ENCODE measurements at places on chromosomes 16 and 17.

GRCh38 chr16:27531826-27532800, 17.6 kb downstream of the GTF3C1 start:
- ATAC-seq = no peak
- H3K4me1 ChIP-seq = no peaks in the 10 kb centered on the region
- H3K36me3 ChIP-seq = peaks cover 74% of the 10 kb centered on the region
- H3K4me3 ChIP-seq = no peak overlapping the region

- peaks cover 43% of the 10 kb centered on the region for H3K27me3 ChIP-seq
- ATAC-seq = no peak
- no peak overlapping the region for H3K27ac ChIP-seq
- no peak overlapping the region for H3K4me3 ChIP-seq
These were observed 13.9 kb downstream of the DNAAF1 start for GRCh38 chr16:84159007-84159406.

DNA sequence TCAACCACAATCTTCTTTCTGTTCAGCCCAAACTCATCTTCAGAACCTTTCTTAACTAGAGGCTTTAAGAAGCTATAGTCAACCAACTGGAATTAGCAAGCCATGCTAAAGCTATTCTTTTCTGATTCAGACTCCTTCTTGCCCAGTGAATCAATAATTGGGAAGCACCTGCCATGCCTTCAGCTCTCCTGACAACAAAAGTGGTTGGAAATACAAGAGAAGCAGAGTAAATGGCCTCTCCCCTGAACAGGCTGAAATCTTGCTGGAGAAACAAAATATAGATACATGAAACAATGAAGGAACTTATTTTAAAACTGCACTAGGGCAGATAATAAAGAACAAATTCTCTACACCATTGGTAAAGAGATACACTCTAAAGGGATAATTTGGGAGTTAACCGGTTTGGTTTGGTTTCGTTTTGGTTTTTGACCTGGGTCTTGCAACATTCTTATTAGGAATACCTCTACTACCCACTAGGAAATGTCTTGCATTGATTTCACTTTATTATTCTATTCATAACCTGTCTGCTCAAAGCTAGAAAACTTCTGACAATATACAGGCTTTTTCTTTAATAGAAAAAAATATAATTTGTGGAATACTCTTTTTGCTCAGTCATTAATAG, 173.6 kb upstream of the DYNLRB2 start:
- peaks cover 12% of the 10 kb centered on the region for H3K27me3 ChIP-seq
- no peak for ATAC-seq
- H3K4me1 ChIP-seq = no peaks in the 10 kb centered on the region
- H3K36me3 ChIP-seq = no peaks in the 10 kb centered on the region
- H3K27ac ChIP-seq = no peak overlapping the region

DNA sequence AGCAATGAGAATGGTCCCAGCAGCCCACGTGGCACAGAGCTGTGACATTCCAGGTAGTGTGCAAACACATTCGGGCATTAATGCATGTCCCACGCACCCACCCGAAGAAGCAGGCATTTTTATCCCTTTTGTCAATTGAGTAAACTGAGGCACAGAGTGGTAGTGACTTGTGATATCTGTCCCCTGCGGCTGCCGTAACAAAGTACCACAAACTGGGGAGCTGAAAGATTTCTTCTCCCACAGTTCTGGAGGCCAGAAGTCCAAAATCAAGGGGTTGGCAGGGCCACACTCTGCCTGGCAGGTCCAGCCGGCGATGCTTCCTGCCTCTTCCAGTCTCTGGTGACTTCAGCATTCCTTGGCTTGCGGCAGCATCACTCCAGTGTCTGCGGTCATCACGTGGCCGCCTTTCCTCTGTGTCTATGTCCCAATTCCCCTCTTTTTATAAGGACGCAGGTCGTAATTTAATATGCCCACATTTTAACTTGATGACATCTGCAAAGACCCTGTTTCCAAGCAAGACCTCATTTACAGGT, 221.9 kb upstream of the GSE1 start:
- no peak overlapping the region for H3K27ac ChIP-seq
- peaks cover 47% of the 10 kb centered on the region for H3K27me3 ChIP-seq
- no peaks in the 10 kb centered on the region for H3K4me1 ChIP-seq
- no peak for ATAC-seq

- no peak overlapping the region for H3K4me3 ChIP-seq
- no peak for ATAC-seq
These were observed 5.1 kb upstream of the KIFC3 start for GRCh38 chr16:57807252-57807967.

GRCh38 chr17:66764506-66764905, 70.4 kb upstream of the CACNG5 start:
- H3K36me3 ChIP-seq = no peaks in the 10 kb centered on the region
- no peak overlapping the region for H3K4me3 ChIP-seq
- ATAC-seq = no peak
- H3K4me1 ChIP-seq = no peaks in the 10 kb centered on the region
- H3K27me3 ChIP-seq = no peaks in the 10 kb centered on the region
- no peak overlapping the region for H3K27ac ChIP-seq

DNA sequence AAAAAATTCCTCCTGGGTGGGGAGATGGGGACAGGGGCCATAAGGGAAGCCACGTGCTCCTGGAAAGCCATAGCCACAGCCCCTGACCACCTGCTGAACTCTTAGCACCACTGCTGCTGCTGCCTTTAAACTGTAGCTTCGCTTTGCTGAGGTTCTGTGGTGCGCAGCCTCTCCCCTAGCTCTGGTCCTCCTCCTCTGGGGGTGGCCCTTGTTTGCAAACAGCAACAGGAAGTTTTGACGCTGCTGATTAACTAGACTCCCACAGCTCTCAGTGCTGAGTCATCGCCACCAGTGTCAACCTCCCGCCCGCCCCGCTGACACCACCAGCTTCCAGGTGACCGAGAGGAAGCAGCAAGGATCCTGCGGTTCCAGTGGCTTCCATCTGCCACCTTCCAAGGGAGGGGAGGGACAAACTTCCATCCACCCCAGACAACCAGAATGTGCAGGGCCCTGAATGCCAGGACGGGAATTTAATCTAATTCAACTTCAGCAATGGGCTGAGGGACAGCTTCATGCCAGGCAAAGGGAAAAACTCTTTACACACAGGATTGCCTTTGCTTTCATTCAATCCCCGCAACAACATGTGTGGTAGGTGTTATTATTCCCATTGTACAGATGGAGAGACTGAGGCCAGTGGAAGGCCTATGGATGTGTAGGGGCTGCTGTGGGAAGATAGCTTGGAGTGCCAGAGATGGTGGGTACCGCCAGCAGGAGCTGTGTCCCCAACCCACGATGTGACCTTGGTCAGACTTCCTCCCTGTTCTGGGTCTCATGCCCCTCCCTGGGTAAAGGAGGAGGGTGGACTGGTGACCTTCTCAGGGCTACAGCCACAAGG, 8.1 kb upstream of the KIFC3 start:
- H3K27me3 ChIP-seq = peaks cover 68% of the 10 kb centered on the region
- peak; percentile 85 for ATAC-seq
- H3K36me3 ChIP-seq = no peaks in the 10 kb centered on the region
- H3K27ac ChIP-seq = no peak overlapping the region
- peaks cover 16% of the 10 kb centered on the region for H3K4me1 ChIP-seq

DNA sequence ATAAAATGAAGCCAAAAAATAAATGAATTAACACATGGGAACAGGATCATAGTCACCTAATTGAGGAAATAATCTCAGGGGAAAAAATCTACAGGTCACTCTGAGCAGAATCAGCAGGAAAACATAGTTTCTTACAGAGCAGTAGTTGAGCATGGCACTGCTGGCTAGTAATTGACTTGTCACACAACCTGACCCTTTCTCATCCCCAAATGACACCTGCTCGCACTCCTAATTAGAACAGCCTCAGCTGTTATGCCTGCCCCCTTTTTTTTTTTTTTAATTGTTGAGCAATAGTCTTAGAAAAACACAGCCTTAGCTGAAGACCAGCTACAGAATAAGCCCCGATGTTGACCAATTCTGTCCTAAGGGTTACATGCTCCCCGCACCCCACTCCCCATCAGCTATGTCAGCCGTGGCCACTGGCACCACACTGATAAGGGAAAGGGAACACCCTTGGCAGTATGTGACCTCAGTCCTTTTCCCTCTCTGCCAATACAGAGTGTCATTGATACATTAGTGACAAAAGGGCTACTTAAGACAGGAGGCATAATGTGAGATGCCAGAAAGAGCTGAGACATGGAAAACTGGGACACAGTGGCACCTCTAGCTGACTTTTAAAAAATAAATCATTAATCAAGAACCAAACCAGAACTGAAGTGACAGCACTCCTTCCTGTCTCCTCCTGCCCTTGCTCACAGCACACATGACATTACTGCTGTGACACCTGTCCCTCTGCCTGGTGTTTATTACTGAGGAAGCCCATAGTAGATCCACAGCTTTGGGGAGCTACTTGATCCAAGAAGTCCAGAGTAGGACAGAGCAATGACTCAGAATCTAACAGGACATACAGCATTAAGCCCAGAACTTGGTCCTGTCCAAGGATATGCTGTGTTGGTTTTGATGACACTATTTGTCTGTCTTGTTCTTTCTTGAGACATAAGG, 41.7 kb downstream of the WDR59 start:
- H3K4me1 ChIP-seq = no peaks in the 10 kb centered on the region
- H3K4me3 ChIP-seq = no peak overlapping the region
- no peak overlapping the region for H3K27ac ChIP-seq

- H3K27ac ChIP-seq = no peak overlapping the region
- H3K4me1 ChIP-seq = peaks cover 12% of the 10 kb centered on the region
- no peak for ATAC-seq
- no peak overlapping the region for H3K4me3 ChIP-seq
- peaks cover 65% of the 10 kb centered on the region for H3K27me3 ChIP-seq
- no peaks in the 10 kb centered on the region for H3K36me3 ChIP-seq
These were observed 69.4 kb downstream of the CNGB1 start for GRCh38 chr16:57901480-57902069.

DNA sequence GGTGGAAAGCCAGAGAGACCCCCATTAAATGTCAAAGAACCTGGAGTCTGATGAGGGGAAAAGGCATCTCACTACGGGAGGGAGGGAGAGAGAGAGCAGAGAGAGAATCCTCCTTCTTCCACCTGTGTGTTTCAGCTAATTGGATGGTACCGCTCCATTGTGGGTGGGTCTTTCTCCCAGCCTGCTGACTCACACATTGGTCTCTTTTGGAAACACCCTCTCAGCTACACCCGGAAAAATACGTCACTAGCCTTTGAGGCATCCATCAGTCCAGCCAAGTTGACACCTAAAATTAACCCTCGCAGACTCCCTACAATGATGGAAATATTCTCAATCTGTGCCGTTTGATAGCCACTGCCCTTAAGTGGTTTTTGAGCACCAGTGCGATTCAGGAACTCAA, 100.4 kb downstream of the ELAC2 start:
- no peaks in the 10 kb centered on the region for H3K4me1 ChIP-seq
- H3K4me3 ChIP-seq = no peak overlapping the region
- H3K36me3 ChIP-seq = peaks cover 9% of the 10 kb centered on the region
- H3K27ac ChIP-seq = no peak overlapping the region

DNA sequence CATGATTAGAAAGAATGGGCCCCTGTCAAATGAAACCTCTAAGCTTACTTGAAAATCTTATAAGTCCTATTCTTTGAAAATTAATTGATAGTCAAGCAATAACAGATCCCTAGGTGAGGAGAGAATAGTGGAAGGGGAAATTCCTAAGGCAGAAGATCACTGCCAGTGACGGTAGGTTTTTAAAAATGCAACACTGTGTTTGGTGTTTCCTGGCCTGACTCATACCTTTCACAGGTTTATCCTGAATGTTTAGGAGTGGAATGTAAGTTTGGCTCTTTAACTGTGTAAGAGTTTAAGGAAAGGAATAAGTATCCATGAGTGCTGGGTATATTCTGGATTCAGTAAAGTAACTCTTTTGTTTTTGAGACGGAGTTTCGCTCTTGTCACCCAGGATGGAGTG, 23.8 kb downstream of the HAPSTR1 start:
- ATAC-seq = no peak
- peaks cover 69% of the 10 kb centered on the region for H3K4me1 ChIP-seq

DNA sequence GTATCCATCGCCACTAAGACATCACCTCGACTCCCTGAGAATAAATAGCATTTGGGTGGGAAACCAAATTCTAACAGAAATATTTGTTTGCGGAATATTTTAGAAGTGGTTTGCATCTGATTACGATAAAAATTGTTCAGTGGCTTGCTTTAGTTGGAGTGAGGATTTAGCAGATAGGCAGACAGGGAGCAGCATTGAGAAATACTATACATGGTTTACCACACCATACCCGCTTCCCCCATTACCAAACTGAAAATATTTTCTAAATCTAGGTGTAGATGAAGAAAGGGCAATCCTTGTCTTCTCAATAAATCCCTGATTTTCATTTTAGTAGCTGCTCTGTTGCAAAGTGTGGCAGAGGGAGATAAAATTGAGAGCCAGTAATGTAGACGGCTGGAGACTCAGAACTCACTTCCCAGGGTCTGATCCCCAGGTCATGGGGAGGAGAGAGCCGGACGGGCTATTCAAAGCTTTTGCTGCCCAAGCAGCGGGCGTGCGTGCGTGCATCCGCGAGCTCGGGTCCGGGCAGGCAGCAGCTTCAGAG, 808 bp upstream of the BAHCC1 start:
- peaks cover 63% of the 10 kb centered on the region for H3K27me3 ChIP-seq
- H3K36me3 ChIP-seq = no peaks in the 10 kb centered on the region
- H3K4me1 ChIP-seq = peaks cover 12% of the 10 kb centered on the region
- peak overlapping the region; percentile 32 for H3K27ac ChIP-seq

- no peak overlapping the region for H3K27ac ChIP-seq
- peaks cover 19% of the 10 kb centered on the region for H3K4me1 ChIP-seq
- ATAC-seq = peak; percentile 81
- H3K4me3 ChIP-seq = peak overlapping the region; percentile 73
These were observed 33.7 kb upstream of the RPH3AL start for GRCh38 chr17:386141-386876.

Measured in stimulated activated memory B cell treated with anti-CD40 and anti-IgM and Interleukin-4, amounts not matched to agents 10 μg/mL and 1 μg/mL and 100 μg/mL, for 72 hours (primary cell).